ENCODE measurements at places on chromosomes 12 and 14.

GRCh38 chr14:82414853-82415539 is 881.3 kb upstream of the SEL1L start:
- no peak for DNase-seq

- no peak for DNase-seq
Observed at GRCh38 chr12:22876262-22876661, 251.3 kb downstream of the ETNK1 start.

GRCh38 chr14:91202234-91202974 is 42.1 kb downstream of the GPR68 start:
- DNase-seq: no peak

GRCh38 chr12:3453990-3454680 is 36.9 kb upstream of the PRMT8 start:
- DNase-seq: no peak

DNA sequence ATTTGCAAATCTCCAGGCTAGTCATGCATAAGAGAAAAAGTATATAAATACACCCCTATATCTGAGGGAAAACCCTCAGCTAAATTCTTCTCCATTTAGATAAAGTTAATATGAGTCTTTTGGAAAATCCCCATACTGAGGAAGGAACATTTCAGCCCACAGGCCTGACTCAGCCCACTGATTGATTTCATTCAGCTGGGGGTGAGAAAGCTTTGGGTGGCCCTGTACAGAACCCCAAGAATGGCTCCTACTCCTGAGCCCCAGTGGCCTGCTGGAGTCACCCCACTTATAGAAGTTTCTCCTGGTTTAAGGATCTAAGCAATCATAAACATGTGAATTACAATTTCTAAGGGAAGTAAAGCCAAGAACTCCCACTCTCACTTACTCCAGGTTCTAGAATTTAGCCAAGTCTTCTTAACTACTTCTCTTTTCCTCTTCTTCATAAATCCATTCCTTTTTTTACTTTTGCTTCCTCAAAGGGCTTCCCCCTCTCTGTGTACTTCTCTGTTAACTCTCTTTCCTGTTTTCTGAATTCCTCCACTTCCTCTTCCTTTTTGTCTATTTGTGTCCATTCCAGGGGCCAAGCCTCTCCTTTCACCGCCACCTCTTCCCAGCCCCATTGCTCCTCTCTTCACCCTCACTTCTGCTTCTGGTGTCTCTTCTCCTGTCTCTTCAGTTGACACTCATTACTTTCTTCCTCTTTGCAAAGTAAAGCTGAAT is 21.0 kb downstream of the RTN1 start:
- no peak for DNase-seq

GRCh38 chr12:24903329-24904088 is 45.4 kb downstream of the BCAT1 start:
- DNase-seq: no peak

- DNase-seq: peak; percentile 49
Observed at GRCh38 chr12:225012-225411, 11.1 kb upstream of the SLC6A12 start.

- DNase-seq: no peak
Observed at GRCh38 chr14:104206281-104206904, 68.0 kb downstream of the KIF26A start.

- DNase-seq: no peak
Observed at GRCh38 chr12:25322918-25323531, 72.3 kb upstream of the KRAS start.

- DNase-seq: no peak
Observed at GRCh38 chr12:19261773-19262172, 132.2 kb downstream of the PLEKHA5 start.

DNA sequence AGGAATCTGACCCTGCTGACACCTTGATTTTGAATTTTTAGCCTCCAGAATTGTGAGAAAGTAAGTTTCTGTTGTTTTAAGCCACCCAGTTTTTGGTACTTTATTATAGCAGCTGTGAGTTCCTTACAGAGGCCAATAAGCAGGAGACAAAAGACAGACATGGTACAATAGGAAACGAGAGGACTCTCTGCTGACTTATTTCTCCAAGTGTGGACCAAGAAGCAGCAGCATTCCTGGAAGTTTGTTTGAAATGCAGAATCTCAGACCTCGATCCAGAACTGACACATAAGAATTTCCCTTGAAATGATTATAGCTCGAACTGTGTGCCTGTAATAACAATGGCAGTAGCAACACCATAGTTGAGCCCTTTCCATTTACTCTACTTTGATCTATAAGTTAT is 31.9 kb upstream of the LUM start:
- no peak for DNase-seq
